ENCODE measurements at places on chromosomes 11 and 22.

DNA sequence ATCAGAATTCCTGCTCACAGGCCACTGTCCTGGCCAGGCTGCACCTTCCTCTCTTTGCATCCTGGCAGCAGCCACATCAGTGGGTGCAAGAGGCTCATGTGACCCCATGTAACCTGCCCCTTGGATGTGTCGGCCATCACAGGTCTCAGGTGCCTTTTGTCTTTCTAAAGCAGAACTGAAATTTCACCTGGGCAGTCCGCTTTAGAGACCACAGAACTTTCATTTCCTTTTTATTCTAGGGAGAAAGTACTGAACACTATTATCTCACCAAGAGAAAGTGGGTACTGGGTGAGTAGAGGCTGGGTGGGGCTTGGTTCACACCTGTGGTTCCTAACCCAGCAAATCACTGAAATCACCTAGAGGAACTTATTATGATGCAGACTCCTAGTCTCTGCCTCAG is 51.7 kb upstream of the NUP160 start:
- no peak for DNase-seq

DNA sequence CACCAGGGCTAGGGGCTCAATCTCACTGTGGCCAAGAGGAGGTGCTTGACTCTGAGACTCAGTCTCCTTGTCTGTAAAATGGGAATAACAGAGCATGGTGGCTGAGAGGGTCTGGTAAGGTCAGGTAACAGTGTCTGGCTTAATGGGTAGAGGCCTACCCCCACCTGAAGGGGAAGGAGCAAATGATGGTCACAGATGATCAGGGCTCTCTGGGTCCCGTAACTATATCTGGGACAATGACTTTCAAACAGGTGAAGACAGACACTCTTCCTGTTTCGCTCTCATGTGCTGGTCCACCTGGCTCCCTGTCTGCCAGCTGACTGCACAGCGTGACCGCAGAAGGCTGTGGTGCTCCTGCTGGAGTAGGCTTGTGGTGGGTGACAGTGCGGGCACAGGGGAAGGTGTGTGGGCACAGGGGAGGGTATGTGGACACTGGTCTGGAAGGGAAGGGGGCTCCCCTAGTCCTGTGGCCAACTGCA is 4.0 kb downstream of the A4GALT start:
- DNase-seq: no peak

GRCh38 chr11:10322830-10323792 is 18.2 kb downstream of the ADM start:
- no peak for DNase-seq

- no peak for DNase-seq
Observed at GRCh38 chr11:11038782-11039181, 180.9 kb upstream of the ZBED5 start.

DNA sequence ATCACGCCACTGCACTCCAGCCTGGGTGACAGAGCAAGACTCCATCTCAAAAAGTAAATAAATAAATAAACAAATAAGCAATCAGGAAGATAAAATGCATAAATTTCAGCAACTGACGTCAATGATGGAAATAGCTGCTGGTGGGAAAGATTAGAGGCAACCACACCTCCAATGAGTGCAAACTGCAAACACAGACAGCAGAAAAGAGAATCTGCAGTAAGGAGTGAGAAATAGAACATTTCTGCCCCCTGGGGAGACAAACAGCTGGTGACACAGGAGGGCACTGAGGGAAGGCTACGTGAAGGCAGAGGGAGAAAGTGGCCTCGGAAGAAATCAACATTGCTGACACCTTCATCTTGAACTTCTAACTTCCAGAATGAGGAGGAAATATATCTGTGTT is 6.5 kb downstream of the PI4KA start:
- DNase-seq: no peak

DNA sequence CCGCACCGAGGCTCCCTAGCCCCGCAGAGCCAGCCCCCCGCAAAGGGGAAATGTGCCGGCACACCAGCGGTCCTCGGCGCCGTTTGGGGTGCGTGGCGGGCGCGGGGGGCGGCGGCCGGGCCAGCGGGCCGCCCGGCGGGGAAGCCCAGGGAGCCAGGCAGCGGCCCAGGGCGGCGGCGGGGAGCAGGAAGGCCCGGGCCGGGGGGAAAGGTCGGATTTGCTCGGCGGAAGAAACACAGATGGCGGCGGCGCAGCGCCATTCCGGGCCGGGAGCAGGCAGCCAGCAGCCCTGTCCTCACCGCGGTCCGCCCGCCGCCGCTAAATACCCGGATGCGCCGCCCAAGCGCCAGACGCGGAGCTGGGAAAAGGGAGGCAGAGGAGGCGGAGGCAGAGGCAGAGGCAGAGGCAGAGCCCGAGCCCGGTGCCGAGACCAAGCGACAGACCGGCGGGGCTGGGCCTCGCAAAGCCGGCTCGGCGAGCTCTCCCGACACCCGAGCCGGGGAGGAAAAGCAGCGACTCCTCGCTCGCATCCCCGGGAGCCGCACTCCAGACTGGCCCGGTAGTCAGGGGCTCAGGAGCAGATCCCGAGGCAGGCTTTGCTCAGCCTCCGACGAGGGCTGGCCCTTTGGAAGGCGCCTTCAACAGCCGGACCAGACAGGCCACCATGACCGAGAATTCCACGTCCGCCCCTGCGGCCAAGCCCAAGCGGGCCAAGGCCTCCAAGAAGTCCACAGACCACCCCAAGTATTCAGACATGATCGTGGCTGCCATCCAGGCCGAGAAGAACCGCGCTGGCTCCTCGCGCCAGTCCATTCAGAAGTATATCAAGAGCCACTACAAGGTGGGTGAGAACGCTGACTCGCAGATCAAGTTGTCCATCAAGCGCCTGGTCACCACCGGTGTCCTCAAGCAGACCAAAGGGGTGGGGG is 2.6 kb upstream of the GCAT start:
- DNase-seq: peak; percentile 70

DNA sequence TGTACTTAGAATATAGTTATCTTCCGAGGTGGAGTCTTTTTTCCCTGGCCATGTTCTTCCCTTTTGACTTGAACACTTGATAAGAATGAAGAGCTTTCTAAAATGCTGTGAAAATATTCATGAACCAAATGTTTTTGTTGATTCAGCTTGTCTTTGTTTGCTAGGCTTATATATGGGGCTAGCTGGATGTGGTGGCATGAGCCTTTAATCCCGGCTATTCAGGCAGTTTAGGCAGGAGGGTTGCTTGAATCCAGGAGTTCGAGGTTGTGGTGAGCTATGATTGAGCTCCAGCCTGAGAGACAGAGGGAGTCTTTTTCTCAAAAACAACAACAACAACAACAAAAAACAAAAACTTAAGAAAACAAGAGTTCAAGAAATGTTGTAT is 23.1 kb downstream of the CBL start:
- no peak for DNase-seq

GRCh38 chr11:122791411-122791810 is 46.9 kb upstream of the CRTAM start:
- no peak for DNase-seq

DNA sequence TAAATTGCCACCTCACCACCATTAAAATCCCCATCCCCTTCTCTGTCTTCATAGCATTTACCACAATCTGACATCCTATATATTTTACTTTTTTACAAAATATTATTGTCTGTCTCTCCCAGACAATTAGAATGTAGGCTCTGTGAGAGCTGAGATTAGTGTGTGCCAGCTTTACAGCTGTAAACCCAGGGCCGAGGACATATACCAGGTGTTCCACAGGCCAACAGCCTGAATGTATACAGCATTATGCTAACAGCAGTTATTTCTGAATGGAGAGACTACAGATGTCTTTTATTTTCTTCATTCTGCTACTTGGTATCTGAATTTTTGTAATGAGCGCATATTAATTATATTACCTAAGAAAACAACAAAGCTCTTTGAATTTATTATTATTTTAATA is 36.7 kb downstream of the FZD4 start:
- DNase-seq: no peak

DNA sequence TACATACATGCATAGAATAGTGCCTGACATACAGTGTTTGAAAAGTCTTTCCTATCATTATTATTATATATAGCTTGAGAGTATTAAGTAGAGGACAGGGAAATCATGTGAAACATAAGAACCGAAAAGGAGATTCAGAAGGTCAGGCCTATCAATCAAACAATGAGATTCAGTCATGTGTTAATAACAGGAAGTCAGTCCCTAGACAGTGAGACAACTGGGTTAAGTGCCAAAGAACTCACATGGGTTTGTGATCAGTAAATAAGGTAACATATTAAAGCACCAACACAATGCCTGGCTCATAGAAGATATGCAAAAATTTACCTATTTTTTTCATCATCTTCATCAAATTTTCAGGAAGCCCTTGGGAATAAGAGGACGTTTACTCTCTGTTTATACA is 174.3 kb upstream of the FAT3 start:
- no peak for DNase-seq

DNA sequence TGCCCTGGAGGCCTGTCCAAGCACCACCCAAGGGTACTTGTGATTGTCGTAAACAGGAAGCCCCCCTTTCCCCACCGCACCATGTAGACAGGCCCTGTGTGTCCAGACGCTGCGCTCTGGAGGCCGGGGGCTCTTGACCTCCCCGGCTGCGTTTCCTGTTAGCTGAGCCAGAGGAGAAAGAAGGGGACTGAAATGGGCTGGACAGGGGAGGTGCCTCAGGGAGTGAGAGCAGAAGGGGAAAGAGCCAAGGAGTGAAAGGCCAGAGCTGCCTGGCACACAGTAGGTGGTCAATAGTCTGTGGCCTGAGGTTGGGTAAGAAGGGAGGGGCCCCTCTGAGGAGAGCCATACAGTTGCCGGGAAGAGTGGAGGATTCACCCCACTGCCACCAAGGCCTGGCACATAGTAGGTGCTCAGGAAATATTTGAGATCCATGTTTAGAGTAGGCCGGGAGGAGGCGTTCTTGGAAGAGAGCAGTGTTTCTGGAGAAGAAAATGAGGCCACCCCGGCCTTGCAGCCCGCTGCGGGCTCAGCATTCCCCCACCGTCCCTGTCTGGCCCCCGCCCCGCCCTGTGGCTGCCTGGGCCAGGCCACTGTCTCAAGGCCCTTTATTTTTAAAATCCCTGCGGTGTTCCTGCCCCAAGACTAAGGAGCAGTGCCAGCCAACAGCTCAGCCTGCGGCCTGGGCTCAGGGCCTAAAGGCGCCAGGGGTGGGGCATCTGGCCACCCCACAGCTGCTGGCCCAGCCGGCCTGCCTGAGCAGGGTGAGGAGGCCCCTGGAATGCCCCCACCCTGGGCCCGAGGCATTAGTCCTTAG is 13.6 kb upstream of the CDC42EP1 start:
- no peak for DNase-seq

GRCh38 chr11:83542861-83543260 is 256.7 kb upstream of the CCDC90B start:
- no peak for DNase-seq

GRCh38 chr11:8988329-8989234 is 15.2 kb downstream of the NRIP3 start:
- DNase-seq: no peak

DNA sequence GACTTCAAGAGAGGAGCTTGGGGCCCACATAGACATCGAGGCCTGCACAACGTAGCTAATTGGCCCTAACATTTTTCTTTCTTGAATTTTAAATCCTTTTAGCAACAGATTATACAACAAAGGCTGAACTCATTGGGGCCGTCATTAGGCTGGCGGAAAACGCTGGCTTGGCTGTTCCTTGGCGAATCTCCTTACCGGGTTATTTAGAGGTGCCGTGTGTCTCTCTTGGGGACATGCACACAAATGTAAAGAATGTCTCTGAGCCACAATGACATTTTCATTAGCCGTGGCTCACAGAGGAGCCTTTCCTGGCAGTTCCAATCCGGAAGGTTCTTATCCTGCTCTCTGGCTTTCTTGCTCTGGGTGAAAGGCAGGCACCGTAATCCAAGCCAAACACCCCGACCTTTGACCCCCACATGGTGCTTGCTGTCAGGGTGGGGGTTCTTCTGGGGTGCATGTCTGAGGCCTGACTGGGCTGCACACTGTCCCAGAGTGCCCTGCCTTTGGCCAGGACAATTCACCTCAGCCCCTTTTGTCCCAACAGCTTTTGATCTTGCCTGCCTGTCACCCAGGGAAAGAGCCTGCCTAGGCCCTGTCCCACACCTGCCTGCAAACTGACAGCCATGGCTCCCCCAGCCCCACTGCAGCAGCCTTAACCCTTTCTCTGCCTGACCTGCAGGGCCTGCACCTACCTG is 9.2 kb upstream of the FGF3 start:
- no peak for DNase-seq

GRCh38 chr11:48083421-48083820 is 103.1 kb downstream of the PTPRJ start:
- DNase-seq: no peak

DNA sequence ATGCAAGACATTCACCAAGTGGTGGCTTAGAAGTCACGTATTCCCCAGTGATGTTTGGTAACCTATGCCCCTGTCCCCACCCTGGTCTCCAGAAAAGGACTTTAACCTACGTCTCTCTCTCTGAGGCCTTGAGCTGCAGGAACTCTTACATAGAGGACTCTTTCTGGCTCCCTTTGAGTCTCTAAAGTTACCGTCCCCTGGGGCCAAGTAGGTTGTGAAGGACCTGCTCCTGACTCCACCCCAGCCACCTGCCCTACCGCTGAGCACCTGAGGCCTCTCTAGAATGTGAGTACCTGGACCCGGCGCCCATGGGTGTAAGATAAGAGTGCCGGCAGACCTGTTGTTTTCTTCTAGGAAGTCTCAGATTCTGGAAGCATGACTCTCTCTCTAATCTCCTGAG is 95.4 kb downstream of the TIMP3 start:
- DNase-seq: no peak

DNA sequence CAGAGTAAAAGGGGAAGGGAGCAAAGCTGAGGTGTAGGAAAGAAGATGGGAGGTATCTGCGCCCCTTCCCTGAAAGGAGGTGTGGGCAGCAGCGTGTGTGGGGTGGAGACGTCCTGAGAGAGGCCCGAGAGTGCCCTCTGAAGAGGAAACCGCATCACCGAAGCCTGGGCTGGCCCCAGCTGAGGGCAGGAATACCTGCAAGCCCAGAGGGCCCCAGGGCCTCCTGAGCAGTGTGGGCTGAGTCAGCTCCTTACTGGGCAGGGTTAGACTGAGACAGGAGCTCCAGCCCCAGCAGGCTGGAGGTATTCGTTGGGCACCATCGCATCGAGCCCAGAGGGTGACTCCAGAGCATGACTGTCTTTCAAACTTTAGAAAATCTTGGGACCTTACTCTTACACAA is 534.0 kb upstream of the B3GAT1 start:
- DNase-seq: no peak

- no peak for DNase-seq
Observed at GRCh38 chr11:24697522-24698111, 200.8 kb downstream of the LUZP2 start.

GRCh38 chr11:46333394-46333947 is 13.8 kb upstream of the DGKZ start:
- DNase-seq: no peak

- no peak for DNase-seq
Observed at GRCh38 chr11:1937616-1938342, 9.4 kb upstream of the MRPL23 start.

GRCh38 chr22:49561338-49561737 is 266.3 kb downstream of the BRD1 start:
- DNase-seq: no peak

GRCh38 chr11:22577854-22578253 is 47.8 kb downstream of the FANCF start:
- DNase-seq: no peak

DNA sequence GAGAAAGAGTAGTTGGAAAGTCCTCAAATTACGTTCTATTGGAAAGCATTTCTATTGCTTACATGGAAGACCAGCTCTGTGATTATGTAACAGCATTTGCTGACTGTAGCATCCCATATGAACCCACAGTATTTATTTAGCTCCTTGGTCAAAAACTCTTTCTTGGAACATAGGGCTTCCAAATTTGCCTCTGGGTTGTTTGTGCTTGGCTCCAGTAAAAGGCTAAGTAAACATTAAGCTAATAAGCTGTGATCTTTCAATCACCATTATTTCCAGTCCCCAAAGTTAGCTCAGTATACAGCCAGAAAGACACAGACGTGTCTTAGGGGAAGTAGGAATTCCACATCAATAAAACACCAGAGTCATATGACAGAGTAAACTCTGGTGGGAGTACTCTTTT is 668.8 kb downstream of the DLG2 start:
- DNase-seq: no peak
